ENCODE measurements at places on chromosomes 16 and 17.

DNA sequence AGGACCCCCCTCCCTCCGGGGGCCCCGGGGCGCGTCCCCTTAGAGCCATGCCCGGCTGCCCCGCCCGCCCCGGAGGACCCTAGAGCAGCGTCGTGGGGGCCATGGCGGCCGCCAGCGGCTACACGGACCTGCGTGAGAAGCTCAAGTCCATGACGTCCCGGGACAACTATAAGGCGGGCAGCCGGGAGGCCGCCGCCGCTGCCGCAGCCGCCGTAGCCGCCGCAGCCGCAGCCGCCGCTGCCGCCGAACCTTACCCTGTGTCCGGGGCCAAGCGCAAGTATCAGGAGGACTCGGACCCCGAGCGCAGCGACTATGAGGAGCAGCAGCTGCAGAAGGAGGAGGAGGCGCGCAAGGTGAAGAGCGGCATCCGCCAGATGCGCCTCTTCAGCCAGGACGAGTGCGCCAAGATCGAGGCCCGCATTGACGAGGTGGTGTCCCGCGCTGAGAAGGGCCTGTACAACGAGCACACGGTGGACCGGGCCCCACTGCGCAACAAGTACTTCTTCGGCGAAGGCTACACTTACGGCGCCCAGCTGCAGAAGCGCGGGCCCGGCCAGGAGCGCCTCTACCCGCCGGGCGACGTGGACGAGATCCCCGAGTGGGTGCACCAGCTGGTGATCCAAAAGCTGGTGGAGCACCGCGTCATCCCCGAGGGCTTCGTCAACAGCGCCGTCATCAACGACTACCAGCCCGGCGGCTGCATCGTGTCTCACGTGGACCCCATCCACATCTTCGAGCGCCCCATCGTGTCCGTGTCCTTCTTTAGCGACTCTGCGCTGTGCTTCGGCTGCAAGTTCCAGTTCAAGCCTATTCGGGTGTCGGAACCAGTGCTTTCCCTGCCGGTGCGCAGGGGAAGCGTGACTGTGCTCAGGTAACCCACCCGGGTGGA lies 759 bp downstream of the ALKBH5 start:
- DNase-seq, result peak; percentile 37

GRCh38 chr17:15951368-15952047 lies 6.6 kb downstream of the ADORA2B start:
- no peak for DNase-seq

DNA sequence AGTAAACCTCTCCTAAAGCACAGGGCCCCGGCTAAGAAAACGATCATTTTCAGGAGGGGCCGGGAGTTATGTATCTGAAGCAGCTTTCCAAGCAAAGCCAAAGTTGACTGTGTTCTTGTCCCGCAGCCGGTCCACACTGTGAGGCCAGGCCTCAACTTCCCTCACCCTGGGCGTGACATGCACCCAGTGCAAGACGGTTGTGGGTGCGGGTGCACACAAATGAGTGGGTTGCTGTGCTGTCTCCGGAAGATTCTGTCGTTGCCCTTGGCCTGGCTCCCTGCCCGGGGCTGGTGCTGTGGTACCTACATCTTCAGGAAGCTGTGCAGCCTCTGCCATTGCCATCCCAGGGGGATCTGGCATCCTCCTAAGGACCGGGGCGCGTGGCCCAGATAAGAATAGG lies 16.6 kb downstream of the MLYCD start:
- no peak for DNase-seq

DNA sequence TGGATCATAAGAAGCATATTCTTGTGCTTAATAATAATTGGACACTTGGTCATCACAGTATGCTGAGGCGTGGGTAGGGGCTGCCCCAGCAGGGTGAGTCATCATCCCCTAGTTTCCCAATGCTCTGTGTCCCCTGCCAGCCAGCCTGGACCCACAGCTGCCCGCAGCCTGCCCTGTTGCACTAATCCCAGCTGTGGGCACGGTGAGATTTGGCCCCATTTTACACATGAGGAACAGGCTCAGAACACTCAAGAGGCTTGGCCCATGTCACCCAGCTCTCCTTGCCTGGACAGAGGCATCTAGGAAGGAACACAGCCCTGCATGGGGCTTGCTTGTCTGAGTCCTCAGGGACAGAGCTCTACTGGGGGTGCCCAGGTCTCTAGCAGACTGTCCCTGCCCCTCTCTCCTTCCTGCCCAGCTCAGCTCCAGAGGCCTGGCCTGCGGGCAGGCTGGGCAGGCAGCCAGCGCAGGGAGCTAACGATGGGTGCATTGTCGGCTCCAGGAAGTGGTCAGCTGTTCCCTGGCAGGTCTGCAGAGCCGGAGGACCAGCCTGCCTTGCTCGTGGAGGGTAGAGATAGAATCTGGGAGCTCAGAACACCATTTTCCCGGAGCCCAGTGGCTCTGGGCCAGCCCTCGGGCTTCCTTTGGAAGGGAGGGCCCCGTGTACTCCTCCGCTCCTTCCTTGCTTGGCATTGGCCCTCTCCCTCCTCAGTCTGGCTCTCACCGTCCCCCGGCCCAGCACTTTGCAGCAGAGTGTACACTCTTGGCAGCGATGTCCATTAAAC lies 189.4 kb downstream of the RAB11FIP4 start:
- DNase-seq, result peak; percentile 71

GRCh38 chr16:23469814-23470213 lies 16.8 kb upstream of the COG7 start:
- DNase-seq, result no peak

- no peak for DNase-seq
Observed at GRCh38 chr16:55154956-55155355, 169.0 kb upstream of the IRX6 start.

- no peak for DNase-seq
Observed at GRCh38 chr16:85436207-85436606, 176.9 kb upstream of the GSE1 start.

Data from midbrain (tissue), 1 donor.